Stimulated activated CD4-positive, alpha-beta T cell treated with anti-CD3 and anti-CD28 coated beads, TNF-alpha, amount 100 ng/mL, for 48 hours (primary cell): ENCODE measurements at places on chromosomes 13 and 19.
A peak's percentile ranks its signal among the peaks of the same experiment; 100 is the strongest.

- DNase-seq = no peak
Observed at GRCh38 chr19:41910240-41910991, 17.8 kb downstream of the ERFL start.

- peak; percentile 63 for DNase-seq
Observed at GRCh38 chr19:48469289-48469881, at the start of gene CYTH2. Gene CYTH2, plus strand, starts transcription at chr19:48469369. Its CDS starts 139 bp downstream, at chr19:48469508.

DNA sequence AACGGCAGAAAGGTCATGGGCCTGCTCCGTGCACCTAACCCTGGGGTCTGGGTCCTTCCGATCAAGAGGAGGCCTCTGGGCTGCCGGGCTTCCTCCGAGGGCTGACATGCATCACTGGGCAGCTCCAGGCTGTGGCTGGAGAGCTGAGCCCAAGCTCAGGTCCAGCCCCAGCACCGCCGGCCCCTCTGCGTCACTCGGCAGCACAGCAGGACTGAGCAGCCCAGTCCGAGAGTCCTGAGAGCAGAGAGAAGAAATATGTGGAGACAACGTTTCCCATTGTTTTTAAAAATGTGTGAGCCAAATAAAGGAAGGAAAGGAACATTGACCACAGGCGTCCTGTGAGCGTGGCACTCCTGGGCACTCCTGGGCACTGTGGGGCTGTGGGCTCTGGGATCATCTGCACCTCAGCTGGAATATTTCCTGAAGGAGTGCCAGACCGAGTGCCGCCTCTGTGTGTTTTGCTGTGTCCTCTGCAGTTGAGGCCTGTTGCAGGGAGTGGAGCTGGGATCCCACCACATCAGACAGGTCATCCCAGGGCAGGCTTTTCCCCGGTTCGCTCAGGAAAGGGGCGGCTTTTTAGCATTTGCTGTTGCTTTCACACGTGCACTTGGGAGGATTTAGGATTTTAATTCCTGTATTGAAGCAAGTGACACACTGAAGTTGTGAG is 37.8 kb upstream of the TFDP1 start:
- no peak for DNase-seq

GRCh38 chr19:926589-927350 is 935 bp downstream of the ARID3A start:
- no peak for DNase-seq

GRCh38 chr13:39468306-39468705 is 134.7 kb downstream of the LHFPL6 start:
- DNase-seq = no peak

DNA sequence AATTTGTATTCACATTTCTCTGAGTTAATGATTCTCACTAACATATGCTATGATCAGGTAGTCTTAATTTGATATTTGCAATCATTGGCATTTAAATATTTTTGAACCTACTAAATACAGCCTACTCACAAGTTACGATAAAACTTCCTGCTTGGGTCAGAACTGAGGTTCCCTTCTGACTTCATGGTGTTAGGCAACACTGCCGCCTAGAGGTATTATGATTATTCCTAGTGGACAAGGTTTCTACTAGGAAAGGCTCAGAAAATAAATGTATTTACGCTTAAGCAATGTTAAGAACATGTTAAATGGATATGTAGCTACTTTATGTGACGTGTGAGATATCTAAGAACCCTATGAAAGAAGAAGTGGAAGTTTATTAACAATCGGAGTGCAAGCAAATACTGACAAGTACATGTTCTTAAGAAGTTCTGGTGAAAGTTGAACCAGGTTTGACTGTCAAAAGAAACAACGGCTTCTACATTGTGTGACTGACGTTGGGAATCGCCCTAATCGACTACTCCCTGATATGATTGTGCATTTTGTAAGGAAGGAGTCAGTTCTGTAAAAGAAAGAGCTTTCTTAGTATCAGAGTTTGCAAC is 1395.8 kb downstream of the SLITRK5 start:
- DNase-seq = no peak

GRCh38 chr19:38796154-38796553 is 7.2 kb downstream of the LGALS7B start:
- DNase-seq = no peak

DNA sequence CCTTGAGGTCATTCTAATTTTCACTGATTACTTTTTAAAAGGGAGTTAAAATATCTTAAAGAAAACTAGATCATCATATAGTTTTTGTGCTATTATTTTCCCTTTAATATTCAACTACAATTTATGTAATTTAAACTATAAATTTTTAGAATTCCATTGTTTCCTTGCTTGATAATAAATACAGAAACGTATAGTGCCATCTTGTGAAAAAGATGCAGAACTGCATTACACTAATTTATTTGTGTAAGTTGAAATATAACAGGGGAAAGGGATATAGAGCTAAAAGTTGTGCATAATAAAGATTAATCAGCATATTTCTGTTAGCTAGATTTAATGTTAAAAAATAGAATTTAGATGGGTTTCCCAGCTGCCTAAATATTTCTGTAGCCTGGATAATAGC is 61.5 kb upstream of the TDRD3 start:
- DNase-seq = no peak

DNA sequence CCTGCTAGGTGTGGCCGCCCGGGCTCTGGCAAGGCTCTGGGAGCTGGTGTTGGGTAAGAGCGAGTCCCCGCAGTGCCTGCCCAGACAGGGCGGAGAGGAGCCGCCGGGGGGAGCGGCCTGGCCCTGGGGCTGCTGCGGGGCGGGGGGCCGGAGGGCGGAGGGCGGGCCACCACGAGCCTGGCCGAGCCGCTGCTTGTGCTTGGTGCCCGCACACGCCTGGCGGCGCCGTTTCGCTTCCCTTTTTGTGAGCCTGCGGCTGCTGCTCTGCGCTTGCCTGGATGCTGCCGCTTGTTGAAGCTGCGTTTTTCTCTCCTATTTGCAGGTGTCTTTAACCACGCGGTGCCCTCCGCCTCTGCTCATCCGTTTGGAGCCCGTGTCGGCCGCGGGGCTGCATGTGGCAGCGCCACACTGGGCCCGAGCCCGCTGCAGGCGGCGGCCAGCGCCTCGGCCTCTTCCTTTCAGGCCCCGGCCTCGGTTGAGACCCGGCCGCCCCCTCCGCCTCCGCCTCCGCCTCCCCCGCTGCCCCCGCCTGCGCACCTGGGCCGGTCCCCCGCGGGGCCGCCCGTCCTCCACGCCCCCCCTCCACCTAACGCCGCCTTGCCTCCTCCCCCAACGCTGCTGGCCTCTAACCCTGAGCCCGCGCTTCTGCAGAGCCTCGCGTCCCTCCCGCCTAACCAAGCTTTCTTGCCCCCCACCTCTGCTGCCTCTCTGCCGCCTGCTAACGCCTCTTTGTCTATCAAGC is 8.5 kb downstream of the PLEKHJ1 start:
- DNase-seq = no peak

DNA sequence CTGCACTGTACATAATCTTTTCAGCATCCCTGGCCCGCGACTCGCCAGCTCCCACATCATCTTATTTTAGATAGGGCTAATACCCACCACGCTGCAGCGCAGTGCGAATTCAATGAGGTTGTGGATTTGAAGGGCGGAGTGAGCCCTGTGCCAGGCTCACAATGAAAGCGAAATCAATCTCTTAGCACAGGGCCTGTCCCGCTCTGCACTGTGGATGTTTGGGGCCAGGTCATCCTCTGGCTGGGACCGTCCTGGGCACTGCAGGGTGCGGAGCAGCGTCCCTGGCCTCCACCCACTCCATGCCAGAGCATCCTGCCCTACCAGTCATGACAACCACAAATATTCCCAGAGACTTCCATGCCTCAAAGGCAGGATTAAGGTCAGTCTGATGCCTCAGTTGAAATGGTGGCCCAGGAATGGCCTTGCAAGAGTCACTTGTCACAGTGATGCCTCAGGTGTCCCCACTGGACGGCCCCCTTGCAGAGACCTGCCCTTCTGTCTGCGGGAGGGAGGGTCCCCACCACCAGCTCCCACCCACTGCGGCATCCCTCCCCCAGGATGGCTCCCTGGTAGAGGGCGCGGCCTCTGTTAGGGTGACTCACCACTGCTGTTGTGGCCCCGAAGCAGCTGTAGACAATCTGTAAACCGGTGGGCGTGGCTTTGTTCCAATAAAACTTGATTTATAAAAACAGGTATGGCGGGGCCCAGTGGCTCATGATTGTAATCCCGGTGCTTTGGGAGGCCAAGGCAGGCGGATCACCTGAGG is 5.6 kb downstream of the UHRF1 start:
- DNase-seq = peak; percentile 50

GRCh38 chr13:112772929-112773328 is 83.1 kb downstream of the ATP11A start:
- no peak for DNase-seq

DNA sequence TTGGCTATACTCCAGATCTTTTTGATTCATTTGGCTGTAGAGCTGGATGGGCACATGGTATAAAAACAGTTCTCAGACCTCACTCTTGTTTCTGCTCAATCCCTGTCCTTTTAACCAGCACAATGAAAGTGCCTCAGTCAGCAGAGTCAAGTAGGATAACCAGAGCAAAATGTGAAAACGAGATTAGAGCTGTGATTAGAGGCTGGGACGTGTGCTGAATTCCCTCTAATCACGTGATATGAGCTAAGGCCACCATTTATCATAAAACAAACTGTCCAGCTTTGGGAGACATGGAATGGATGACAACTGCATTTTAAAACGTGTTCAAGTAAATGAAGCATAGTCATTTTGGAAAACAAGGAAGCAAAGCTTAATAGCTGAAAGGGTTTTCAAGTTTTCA is 54.1 kb downstream of the GJA3 start:
- DNase-seq = no peak

- no peak for DNase-seq
Observed at GRCh38 chr19:5877427-5877826, 7.1 kb upstream of the FUT5 start.

GRCh38 chr19:55492362-55492944 is 4.2 kb downstream of the SSC5D start:
- DNase-seq = no peak

GRCh38 chr19:37334179-37335071 is 36.5 kb upstream of the ZNF527 start:
- DNase-seq = peak; percentile 73

DNA sequence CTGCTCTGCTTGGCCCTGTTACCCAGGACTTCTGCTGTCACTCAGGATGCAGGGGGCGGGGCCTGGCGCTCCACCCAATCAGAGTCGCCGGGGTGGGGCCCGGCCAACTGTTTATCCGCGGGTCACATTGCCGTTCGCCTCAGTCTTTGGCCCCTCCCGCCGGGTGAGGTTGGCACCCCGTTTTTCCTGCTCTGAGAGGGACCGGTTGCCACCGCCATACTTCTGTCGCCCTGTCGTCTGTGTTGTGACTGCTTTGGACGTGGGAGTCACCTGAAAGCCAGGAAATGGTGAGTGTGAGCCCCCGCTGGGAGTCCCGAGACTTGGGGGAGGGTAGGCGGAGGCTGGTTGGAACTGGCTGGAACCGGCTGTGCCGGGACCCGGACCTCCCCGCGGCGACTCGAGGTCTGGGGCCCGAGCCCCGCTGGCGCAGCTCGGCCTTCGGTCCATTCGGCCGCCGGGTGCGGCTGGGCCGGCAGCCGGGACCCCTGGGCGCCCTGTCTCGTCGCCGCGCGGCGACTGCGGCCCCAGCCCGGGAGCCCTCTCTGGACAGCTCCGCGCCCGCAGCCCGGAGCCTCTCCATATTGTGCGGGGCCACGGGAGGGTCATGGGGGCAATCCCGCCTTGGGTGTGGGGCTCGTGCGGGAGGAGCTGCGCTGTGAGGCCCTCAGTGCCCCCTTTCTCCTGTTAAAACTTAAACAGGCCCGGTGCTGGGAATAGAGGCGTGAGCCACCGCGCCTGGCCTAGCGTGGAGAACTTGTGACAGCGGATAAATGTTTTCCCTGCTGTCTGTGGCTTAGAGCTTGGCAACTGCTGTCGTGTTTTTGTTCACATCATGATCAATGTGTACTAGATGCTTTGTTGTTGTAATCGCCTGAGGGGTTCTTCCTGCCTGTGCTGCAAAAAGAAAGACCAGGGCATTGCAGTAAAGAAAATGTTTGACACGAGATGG is at the start of gene ZNF844:
TSS of gene ZNF844 (plus strand) at position 142 of the 949 bp plus-strand sequence. CDS start at position 285, 143 bp downstream.
- peak; percentile 69 for DNase-seq

DNA sequence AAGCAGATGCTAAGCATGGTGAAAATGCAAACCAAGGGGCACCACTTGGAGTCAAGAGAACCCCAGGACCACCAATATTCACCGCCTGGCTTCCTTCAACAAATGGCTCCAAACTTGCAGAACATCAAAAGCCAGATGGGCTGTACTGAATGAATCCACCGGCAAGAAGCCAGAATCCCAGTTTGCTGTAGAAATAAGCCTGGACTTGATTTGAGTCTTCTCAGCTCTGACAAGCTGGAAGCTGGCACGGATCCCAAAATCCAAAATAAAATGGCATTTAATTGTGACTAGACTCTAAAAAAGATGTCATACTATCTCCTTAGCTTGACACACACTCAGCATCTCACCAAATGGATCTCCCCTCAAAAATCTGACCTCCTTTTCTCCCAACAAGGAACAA is 11.9 kb downstream of the EFNB2 start:
- DNase-seq = no peak

- no peak for DNase-seq
Observed at GRCh38 chr13:24129914-24130774, 30.4 kb upstream of the SPATA13 start.

DNA sequence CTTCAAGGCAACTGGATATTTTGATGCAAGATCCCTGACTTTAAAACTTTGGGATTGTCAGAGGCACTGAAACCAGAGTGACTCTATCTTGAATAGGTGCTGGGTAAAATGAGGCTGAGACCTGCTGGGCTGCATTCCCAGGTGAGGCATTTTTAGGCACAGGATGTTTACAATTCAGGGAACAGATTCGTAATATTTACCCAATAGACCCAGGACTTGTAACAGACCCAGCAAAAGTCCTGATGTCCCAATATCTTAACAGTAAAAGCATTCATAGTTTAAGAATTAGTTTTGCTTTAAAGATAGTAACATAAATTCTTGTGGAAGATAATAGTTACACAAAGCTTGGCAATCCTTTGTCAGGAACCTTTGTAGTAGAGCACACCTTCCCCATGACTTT is 166.2 kb downstream of the FGF14 start:
- DNase-seq = no peak
